Suprapubic skin (tissue), 4 donors: ENCODE measurements at places on chromosomes 1 and 21.

- DNase-seq = peak; percentile 74
Measured at GRCh38 chr1:1779691-1780597, 1.7 kb upstream of the NADK start.

GRCh38 chr1:59730759-59731478 lies 83.8 kb upstream of the HOOK1 start:
- DNase-seq = no peak

DNA sequence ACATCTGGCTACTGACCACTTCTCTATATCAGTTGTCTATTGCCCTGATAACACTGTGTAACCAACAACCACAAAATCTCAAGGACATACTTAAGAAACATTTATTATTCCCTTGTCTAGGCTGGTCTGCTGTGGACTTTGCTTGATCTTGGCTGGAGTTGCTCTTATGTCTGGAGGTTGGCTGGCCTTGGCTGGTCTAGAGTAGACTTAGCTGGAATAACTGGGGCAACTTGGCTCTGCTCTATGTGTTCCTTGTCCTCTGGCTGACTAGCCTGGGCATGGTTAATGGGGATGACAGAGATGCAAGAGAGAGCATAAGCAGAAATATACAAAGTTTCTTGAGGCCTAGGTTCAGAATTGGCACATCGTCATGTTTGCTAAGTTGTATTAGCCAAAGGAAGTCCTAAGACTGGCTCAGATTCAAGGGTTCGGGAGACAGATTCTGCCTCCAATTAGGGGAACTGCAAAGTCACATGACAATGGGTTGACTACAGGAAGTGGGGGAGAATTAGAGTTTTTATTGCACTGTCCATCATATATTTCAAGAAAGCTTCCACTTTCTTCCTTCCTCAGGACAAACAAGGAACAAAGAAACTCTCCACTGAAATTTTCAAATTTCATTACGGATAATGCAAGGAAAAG lies 61.4 kb upstream of the HMCN1 start:
- no peak for DNase-seq

GRCh38 chr1:232521660-232522059 lies 108.3 kb downstream of the SIPA1L2 start:
- no peak for DNase-seq

DNA sequence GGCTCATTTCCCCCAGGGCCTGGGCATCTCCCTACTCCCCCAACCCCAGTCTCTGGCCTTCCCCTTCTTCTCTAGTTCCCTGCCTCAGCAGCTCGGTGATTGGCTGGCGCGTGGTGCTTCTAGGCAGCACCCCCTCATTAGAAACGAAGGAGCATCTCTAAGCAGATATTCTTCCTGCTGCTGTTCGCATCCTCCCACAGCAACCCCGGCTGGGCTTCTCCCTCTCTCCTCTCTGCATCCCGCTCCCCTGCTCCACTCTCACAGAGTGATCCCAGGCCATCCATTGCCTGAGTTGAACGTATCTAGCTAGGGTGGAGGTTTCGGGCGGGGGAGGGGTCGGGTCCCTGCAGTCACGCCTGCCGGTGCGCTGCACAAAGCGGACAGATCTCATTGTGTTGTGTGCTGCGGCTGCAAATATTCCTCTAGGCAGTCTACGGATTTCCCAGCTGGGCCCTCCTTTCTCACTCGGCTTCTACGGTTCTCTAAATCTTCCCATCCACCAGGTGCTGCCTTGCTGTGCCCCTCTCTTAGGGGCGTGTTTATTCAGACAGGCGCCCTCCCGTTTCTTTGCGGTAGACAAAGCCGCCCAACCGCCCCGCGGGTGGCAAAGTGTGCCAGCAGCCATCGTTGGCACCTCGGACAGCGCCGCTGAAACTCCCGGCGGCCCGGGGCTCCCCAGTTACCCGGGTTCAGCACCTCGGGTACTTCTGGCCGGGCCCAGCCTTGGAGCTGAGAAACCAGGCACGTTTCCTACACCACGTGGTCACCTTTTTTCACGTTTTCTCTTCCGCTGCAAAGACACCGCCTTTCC lies 2.2 kb downstream of the CACNA1E start:
- DNase-seq = no peak

DNA sequence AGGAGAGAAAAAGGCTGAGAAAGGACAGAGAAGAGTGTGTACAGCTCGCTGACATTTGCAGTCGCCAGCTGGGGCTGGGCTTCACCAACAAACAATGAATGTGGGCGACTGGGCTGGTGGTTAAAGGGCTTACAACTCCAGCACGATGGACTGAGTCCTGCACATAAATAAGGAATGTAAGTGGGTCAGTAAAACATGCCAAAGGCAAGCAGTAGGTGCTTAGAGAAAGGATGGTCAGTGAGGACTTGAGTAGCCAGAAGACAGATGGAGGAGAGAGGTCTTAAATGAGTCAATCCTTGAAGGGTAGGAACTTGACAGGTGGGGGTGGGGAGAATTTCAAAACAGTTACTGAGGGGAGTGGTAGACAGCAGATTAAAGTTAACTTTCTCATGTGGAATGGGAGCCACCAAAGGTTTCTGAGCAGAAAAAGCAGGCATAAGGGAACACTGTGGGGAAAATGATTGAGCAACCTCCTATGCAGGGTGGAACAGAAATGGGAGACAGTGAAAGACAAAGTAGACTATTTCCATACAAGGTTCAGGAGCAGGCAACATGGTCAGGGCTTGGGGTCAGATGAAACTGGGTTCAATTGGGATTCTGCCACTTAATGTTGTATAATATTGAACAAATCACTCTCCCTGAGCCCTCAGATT lies 37.4 kb downstream of the GADD45A start:
- no peak for DNase-seq

GRCh38 chr1:219965285-219966070 lies 37.1 kb upstream of the SLC30A10 start:
- no peak for DNase-seq

GRCh38 chr1:86200901-86201300 lies 44.3 kb upstream of the COL24A1 start:
- DNase-seq = no peak

- no peak for DNase-seq
Measured at GRCh38 chr1:86739648-86740509, 35.5 kb downstream of the SH3GLB1 start.

- DNase-seq = peak; percentile 85
Measured at GRCh38 chr1:203038891-203039608, 12.8 kb downstream of the PPFIA4 start.

- DNase-seq = no peak
Measured at GRCh38 chr1:209516771-209517680, 66.5 kb upstream of the CAMK1G start.

- no peak for DNase-seq
Measured at GRCh38 chr1:214967865-214968575, 114.5 kb upstream of the KCNK2 start.
